ENCODE measurements at places on chromosomes 16 and 17.

DNA sequence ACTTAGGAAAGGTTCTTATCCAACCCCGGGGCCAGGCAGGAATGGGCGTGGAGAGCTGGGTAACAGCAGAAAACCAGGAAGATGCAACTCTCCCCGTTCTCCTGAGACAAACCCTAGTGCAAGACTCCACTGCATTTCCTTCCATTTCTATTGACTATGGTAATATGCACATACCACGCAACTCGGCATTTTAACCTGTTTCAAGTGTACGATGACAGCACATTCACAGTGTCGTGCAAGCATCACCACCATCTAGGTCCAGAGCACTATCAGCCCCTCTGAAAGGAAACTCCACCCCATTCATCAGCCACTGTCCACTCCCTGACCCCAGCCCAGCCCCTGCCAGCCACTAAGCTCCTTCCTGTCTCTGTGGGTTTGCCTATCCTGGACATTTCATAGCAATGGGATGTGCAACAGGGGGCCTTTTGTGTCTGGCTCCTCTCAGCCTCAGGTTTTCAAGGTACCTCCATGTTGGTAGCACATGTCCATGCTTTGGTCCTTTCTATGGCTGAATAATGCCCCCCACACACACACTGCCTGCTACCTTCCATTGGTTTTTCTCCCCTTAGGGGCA lies 441.9 kb downstream of the SOX9 start:
- no peak for DNase-seq

DNA sequence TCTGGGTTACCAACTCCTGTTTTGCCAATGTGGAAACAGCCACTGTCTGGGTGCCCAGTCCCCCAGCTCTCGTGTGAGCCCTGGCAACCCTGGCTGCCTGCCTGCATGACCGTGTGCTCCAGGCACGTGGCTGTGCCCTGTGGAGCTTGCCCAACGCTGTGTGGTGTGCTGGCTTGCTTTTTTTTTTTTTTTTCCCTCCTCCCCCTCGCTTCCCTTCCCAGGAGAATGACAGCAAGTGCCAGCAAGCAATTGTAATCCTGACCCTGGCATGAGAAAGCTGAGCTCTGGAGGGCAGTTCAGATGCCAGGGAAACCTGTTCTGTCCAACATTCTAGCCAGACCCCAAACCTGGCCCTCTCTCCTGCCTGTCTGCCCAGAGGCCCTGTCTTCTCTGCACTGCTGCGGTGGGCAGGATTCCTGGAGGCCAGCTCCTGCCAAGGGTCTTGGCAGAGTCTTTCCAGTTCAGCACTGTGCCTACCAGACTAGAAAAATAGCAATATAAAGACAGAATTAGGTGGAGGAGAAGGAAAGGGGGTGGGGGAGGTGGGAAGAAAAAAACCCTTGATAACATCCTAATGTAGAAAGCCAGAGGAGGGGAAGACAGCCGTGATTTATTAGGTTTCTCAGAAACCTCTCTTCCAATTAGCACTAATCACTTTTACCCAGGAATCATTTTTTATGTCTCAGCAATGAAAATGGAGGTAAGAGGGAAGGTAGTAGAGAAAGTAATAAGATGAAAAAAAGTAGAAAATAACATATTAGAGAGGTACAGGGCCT lies 9.0 kb downstream of the HLF start:
- DNase-seq = no peak

- no peak for DNase-seq
Measured at GRCh38 chr16:58195771-58196170, 2.1 kb downstream of the CSNK2A2 start.

DNA sequence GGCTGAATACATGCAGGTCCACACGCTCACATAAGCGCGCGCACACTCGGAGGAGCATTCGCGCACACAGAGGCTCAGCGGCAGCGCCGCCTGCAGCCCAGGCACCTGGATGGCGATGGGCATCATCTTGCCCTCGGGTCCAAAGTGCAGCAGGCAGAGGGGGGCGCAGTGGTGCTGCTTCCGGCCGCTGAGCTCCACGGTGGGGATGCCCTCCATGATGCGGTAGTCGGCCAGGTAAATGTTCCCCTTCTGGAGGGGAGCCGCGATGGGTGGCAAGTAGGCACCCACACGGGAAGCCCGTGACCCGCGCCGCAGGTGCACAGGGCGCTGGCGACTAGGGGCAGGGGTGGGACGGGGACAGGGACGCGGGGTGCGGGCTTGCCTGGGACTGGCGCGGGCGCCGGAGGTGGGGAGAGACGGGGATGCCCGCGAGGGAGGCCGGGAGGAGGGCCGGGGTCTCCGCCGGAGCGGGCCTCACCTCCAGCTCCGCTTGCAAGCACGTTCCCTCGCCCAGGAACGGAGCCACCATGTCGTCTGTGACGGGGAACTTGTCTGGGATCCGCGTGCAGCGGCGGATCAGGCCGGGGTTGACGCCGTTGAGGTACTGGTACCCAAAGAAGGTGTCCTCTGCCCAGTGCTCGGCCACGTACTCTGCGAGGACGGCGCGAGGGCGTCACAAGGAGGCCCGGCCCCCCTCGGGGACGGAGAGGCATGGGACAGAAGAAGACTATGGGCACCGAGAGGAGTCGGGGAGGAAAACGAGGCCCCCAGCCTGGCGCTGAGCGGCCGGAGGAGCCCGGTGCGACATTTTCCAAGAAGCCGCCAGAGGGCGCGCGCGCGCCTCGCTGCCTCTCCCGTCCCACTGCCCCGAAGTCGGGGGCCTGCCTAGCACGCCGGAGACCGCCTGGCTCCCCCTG lies 8.0 kb downstream of the ALOX12B start:
- peak; percentile 88 for DNase-seq

- no peak for DNase-seq
Measured at GRCh38 chr17:17983776-17984175, 11.1 kb downstream of the DRC3 start.

DNA sequence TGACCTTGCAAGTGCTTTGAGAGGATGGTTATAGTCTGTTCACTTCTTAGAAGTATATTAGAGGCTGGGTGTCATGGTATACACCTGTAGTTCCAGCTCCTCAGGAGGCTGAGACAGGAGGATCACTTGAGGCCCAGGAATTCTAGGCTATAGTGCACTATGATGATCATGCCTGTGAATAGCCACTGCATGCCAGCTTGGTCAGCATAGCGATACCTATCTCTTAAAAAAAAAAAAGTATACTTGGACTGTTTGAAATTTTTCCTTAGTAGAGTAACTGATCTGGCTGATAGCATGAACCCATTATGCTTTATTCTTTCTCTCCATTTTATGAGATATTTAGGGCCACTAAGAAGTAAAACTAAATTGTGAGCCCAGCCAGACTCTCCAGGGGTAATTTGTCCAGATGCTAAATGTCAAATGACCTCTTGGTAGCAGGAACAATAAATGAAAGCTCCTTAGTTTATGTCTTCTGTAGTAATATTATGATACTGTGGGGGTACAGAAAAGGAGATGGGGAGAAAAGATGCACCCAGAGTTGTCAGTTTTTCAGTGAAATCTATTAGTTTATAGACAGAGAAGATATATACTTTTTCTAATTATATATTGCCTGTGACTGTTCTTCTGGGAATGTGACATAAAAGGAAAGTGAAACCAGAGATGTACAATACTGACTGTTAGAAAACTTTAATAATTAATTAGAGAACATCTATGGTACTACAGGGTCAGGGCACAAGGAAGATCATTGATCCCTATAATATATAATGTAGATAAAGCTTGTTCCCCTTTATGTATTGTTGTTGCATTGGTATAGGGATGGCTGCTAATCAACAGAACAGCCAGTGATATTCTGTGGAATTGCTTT lies 335.3 kb upstream of the TBX2 start:
- no peak for DNase-seq

Data from stimulated activated naive CD8-positive, alpha-beta T cell treated with anti-CD3 and anti-CD28 coated beads, Interleukin-15, amount 100 ng/mL, for 72 hours (primary cell).